ENCODE measurements at places on chromosomes 7 and 10.
A peak's percentile ranks its signal among the peaks of the same experiment; 100 is the strongest.

- no peak for DNase-seq
These were observed 13.4 kb upstream of the CXCL12 start for GRCh38 chr10:44398271-44398670.

DNA sequence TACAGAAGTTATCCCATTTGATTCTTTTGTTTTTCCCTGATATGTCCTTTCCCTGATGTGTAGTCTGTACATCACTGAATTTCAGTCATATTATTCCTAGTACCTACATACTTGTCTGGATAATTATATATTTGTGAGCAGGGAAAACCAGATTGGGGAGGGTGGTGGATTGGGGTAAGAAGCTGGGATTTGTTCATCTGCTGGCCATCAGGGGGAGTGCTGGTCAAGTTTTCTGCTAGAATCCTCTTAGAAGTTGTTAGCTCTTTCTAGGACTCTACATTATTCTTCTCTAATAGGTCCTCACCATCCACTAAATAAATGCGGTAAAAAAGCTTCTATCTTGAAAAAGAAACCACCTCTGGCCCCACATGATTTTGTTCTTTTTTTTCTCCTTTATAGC, 232.7 kb upstream of the TAC1 start:
- DNase-seq: peak; percentile 36

GRCh38 chr7:115987486-115987885, 43.1 kb downstream of the TFEC start:
- no peak for DNase-seq

GRCh38 chr7:39091145-39091544, 113.4 kb downstream of the POU6F2 start:
- DNase-seq: no peak

- no peak for DNase-seq
These were observed 137.0 kb downstream of the CCDC7 start for GRCh38 chr10:32582946-32583345.

DNA sequence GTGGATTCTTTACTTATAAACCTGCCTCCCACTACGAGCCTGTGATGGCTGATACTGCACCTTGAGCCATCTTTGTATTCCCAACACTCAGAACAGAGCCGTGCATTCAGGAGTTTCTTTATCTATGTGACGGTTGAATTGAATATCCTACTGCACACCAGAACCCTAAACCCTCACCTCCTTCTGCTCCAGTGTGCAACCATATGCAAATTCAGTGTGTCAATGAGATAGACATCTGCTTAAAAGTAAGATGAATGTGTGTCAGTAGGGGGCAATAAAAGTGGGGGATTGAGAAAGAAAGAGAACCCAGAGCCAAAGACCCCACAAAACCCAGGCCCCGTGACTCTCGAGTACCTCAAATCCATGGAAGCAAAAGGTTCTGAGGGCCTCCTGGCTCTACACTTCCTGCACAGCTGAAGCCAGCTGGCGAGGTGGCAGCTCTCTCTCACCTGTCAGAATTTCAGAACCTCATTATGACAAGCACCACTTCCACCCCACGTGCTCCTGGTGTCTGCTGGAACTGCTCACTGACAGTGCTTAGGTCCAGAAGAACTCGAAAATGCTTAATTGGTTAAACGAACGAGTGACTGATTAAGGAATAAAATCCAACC, 143.3 kb upstream of the GPR26 start:
- no peak for DNase-seq

DNA sequence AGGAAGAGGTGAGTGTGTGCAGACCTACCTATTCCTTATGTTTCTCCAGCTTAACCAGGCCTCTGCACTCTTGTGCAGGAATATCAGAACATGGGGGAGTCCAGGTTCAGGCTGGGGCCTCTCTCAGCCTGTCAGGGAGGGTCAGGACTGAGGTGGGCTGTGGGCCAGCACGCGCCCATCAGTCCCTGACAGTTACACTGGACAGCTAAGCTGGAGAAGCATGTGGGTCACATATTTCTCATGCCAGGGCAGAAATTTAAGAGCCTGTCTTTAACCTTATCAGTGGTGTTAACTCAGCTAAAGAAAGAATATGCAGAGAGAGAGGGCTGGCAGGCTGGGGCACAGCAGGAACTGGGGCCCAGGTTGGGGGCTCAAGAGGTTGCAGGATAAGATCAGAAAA, 8.7 kb upstream of the POLD2 start:
- no peak for DNase-seq

GRCh38 chr10:6446711-6447110, 133.4 kb downstream of the PRKCQ start:
- DNase-seq: no peak
